Activated CD4-positive, alpha-beta T cell treated with anti-CD3 and anti-CD28 coated beads, Interleukin-2, amount 10 ng/mL, durations not matched to agents 24 days and 14 days (primary cell): ENCODE measurements at places on chromosomes 12 and 14.

GRCh38 chr12:104163631-104164030, 25.6 kb upstream of the NFYB start:
- no peak for DNase-seq

- no peak for DNase-seq
Observed at GRCh38 chr12:109717390-109718357, 4.0 kb downstream of the FAM222A start.

GRCh38 chr14:64929014-64929359, 13.6 kb downstream of the GPX2 start:
- no peak for DNase-seq

- DNase-seq = no peak
Observed at GRCh38 chr14:70692210-70692609, 50.5 kb downstream of the TTC9 start.

DNA sequence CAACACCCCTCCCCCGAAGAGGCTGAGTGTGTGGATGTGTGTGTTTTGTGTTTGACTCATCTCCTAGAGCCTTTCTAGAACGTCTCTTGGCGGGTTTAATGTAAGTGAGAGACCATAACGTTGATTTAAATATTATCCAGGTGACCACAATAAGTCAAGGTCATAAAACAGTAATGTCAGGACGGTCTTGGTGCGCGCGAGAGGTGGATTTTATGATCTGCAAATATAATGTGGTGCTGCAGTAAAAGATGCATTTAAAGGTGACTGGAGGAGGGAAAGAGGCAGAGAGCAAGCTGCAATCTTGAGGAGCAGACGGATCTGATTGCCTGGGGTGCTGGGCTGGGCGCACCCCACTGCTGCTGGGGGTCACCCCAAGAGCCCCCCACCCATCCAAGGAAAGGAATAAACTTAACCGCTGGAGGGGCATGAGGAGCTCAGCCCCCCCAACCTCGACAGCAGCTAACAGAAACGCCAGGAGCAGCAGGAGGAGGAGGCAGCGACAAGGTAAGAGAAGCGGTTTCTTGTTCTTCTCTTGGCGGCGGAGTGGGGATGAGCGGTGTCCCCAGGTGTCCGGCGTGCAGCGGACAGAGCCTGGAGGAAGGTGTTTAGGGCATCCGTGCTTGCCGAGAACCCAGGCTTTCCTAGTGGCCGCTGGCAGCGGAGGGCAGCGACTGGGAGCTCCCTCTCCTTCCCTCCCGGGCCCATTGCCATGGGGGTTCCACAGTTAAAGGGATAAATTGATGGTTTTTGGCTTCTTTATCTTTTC, 5.5 kb downstream of the HOXC10 start:
- no peak for DNase-seq

DNA sequence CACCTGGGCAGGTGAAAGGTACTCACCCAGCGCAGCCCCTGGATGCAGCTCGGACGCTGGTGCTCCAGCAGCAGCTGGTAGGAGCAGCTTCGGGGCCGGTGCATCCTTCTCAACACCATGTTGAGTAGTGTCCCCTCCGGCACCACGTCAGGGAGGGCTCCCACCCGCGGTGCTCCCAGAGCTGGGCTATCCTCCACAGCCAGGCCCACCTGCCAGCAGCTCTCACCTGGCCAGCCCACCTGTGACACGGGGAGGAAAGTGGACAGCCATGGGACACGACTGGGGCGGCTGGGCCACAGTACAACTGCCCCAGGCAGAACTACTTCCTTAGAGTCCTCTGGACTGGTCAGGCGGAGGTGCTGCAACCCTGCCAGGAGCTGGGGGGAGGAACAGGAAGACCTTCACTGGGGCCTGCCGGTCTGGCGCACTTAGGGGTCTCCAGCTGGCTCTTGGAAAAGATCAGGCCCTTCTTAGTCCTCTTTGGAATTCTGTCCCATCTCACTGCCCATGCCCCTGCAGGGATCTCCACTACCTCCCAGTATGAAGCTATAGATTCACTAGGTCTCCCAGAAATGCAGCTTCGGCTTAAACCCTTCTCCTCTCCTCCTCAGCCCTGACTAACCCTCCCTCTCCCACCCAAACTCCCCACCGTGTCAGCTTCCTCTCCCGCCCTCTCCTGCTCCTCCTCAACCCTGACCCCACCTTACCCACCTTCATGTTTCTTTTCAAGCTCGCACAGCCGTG, 668 bp downstream of the RAPGEF3 start:
- no peak for DNase-seq
